ENCODE measurements at places on chromosomes 5 and 9. TPM values are rescaled to one million over a fixed set of nuclear protein-coding genes. Genes with fewer than 3 reads are reported as not detected.

DNA sequence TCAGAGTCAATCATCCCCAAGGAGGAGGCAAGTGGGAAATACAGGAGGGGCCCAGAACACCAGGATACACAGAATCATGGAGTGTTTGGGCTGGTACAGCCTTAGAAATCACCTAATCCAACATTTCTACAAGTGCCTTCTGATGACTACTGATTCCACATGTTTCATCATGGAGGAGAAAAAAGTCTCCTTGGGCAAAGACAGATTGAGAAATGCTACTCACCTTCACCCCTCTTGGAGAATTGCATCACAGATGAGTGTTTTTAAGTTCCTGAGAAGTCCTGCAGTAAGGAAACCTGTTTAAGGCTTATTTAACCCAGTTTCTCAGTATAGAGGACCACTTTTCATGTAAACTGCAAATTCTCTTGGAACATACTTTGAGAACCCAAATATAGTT is 2.2 kb upstream of the SLIT3 start:
- no peak for DNase-seq
- H3K4me1 ChIP-seq, result no peaks in the 10 kb centered on the region
- no peak overlapping the region for H3K4me3 ChIP-seq
- H3K27me3 ChIP-seq, result peaks cover 12% of the 10 kb centered on the region

- DNase-seq, result no peak
- no peaks in the 10 kb centered on the region for H3K4me1 ChIP-seq
- H3K4me3 ChIP-seq, result no peak overlapping the region
- H3K27ac ChIP-seq, result no peak overlapping the region
Observed at GRCh38 chr9:99677281-99677680, 144.4 kb upstream of the NR4A3 start.

- H3K27ac ChIP-seq, result no peak overlapping the region
- H3K27me3 ChIP-seq, result no peaks in the 10 kb centered on the region
- H3K36me3 ChIP-seq, result no peaks in the 10 kb centered on the region
- no peaks in the 10 kb centered on the region for H3K4me1 ChIP-seq
- no peak overlapping the region for H3K4me3 ChIP-seq
- DNase-seq, result no peak
Observed at GRCh38 chr9:38686933-38687332, 33.0 kb downstream of the FAM240B start.

- no peak for DNase-seq
- H3K4me1 ChIP-seq, result no peaks in the 10 kb centered on the region
- H3K27ac ChIP-seq, result no peak overlapping the region
- H3K27me3 ChIP-seq, result no peaks in the 10 kb centered on the region
Observed at GRCh38 chr9:26710008-26710407, 182.6 kb downstream of the CAAP1 start.

- H3K27ac ChIP-seq, result no peak overlapping the region
- no peaks in the 10 kb centered on the region for H3K4me1 ChIP-seq
- H3K36me3 ChIP-seq, result peaks cover 24% of the 10 kb centered on the region
- no peak for DNase-seq
Observed at GRCh38 chr9:93648836-93649235, 72.5 kb downstream of the PHF2 start.

- no peaks in the 10 kb centered on the region for H3K36me3 ChIP-seq
- no peaks in the 10 kb centered on the region for H3K27me3 ChIP-seq
- H3K27ac ChIP-seq, result no peak overlapping the region
- no peaks in the 10 kb centered on the region for H3K4me1 ChIP-seq
- DNase-seq, result no peak
- no peak overlapping the region for H3K4me3 ChIP-seq
Observed at GRCh38 chr5:180305481-180305880, 13.6 kb upstream of the MAPK9 start.

DNA sequence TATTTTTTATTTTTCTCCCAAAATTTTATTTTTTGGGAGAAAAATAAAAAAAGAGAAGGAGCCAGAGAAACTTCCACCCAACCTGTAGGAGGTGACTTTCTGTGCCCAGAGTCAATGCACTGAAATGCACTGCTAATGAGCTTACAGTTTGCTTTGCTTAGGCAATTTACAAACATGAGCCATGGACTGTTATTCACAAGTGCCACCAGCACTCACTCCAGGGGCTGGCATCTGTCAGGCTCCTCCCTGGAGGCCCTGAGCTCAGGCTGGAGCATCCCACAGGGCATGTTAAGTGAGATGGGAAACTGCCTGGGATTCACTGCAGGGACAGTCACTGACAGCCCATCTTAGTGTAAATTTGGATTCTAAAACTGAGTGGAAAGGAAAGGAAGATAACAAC is 74.9 kb downstream of the FANCC start:
- no peaks in the 10 kb centered on the region for H3K27me3 ChIP-seq
- no peaks in the 10 kb centered on the region for H3K4me1 ChIP-seq
- H3K36me3 ChIP-seq, result no peaks in the 10 kb centered on the region

GRCh38 chr5:1111727-1112289 is at the start of gene SLC12A7:
SLC12A7 (minus strand) TSS chr5:1112063; CDS start chr5:1111991, 72 bp downstream.
- no peaks in the 10 kb centered on the region for H3K36me3 ChIP-seq
- H3K4me3 ChIP-seq, result peak within 1 kb of the TSS; percentile 77

DNA sequence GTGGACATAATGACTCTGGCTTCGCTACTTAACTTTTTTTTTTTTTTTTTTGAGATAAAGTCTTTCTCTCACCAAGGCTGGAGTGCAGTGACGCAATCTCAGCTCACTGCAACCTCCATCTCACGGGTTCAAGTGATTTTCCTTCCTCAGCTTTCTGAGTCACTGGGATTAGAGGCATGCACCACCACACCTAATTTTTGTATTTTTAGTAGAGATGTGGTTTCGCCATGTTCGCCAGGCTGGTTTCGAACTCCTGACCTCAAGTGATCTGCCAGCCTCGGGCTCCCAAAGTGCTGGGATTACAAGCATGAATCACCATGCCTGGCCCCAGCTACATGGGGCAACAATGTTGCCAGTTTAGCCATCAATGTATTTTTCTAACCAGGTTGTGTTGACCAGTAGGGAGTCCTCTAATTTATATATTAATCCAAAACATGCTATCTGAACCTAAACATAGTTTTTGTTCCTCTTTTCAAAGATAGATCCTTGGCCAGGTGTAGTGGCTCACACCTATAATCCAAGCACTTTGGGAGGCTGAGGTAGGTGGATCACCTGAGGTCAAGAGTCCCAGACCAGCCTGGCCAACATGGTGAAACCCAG is 120.3 kb upstream of the LHFPL2 start:
- no peak overlapping the region for H3K4me3 ChIP-seq
- H3K27ac ChIP-seq, result no peak overlapping the region
- no peaks in the 10 kb centered on the region for H3K27me3 ChIP-seq
- H3K4me1 ChIP-seq, result no peaks in the 10 kb centered on the region
- H3K36me3 ChIP-seq, result no peaks in the 10 kb centered on the region

DNA sequence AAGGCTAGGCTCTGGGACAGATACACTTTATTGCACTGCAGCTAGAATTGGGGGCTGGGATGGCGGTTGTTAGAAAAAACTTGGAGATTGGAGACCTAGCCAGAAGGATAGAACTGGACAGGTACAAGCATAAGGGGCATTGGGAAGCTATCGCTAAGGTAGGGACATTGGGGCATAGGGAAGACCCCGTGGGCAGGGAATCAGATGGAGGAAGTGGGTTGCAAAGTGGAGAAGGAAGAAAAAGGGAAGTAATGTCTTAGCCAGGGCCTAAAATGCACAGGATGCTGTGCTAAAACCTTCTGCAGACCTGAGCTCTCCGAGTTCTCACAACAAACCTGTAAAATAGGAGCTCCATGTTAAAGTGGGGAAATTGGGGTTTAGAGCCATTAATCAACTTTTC is 178.2 kb downstream of the ZDHHC21 start:
- H3K4me3 ChIP-seq, result no peak overlapping the region
- H3K27me3 ChIP-seq, result no peaks in the 10 kb centered on the region
- no peaks in the 10 kb centered on the region for H3K4me1 ChIP-seq
- DNase-seq, result no peak
- H3K27ac ChIP-seq, result no peak overlapping the region

DNA sequence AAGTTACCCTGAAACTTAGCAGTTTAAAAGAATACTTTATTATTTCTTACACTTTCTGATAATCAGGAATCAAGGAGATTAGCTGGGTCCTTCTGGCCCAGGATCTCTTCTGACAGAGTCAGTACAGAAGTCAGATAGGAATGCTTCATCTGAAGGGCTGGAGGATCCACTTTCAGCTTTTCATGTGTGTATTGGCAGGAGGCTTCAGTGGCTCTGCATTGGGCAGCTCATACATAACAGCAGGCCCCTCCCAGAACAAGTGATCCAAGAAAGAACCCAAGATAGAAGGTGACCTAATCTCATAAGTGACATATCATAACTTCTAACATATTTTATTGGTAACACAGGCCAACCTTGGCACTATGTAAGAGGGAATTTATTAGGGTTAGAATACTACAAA is 258.4 kb downstream of the HCN1 start:
- H3K27ac ChIP-seq, result no peak overlapping the region
- H3K4me3 ChIP-seq, result no peak overlapping the region
- no peaks in the 10 kb centered on the region for H3K4me1 ChIP-seq
- DNase-seq, result no peak
- H3K36me3 ChIP-seq, result no peaks in the 10 kb centered on the region

DNA sequence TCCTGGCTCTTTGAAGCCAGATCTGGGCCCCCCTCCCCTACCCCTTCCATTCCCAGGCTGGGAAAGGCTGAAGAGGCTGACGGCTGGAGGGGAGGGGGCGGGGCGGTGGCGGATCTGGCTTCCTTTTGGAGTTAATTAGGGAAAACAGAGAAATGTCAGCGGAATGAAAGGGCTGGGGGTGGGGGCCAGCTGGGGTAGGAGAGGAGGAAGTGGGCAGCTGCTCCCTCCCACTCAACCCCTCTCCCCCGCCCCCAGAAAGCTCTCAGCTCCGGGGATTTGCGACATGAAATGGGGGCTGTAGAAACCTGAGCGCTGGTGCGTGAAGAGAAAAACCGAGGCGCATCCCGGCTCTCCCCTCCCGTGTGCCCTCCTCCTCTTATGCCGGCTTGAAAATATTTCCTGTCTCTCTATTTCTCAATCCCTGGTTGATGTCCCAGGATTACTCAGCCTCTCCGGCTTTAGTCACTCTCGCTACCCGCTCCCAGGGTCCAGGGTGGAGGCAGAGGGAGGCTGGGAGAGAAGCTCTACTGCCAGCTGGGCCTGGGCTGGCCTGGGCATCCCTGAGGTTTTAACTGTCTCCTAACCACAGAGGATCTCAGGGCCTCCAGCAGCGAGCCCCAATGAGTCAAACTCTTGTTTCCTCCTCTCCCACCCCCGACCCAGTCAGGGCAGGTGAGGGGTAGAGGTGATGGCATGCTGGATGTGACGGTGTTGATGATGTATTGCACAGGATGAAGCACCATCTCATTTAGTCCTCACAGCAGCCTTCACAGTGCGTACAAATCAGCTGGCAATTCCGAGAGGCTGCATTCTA is 20.1 kb downstream of the PCDHGC5 start:
- no peak overlapping the region for H3K27ac ChIP-seq
- no peak for DNase-seq
- no peaks in the 10 kb centered on the region for H3K27me3 ChIP-seq

BTNL8 gene
- not detected for total RNA-seq

ACTBL2 gene
- not detected for total RNA-seq

IL13 gene
- total RNA-seq, result 69.0 TPM

PCDHB2 gene
- total RNA-seq, result not detected
